ENCODE measurements at places on chromosomes 2 and 18.

DNA sequence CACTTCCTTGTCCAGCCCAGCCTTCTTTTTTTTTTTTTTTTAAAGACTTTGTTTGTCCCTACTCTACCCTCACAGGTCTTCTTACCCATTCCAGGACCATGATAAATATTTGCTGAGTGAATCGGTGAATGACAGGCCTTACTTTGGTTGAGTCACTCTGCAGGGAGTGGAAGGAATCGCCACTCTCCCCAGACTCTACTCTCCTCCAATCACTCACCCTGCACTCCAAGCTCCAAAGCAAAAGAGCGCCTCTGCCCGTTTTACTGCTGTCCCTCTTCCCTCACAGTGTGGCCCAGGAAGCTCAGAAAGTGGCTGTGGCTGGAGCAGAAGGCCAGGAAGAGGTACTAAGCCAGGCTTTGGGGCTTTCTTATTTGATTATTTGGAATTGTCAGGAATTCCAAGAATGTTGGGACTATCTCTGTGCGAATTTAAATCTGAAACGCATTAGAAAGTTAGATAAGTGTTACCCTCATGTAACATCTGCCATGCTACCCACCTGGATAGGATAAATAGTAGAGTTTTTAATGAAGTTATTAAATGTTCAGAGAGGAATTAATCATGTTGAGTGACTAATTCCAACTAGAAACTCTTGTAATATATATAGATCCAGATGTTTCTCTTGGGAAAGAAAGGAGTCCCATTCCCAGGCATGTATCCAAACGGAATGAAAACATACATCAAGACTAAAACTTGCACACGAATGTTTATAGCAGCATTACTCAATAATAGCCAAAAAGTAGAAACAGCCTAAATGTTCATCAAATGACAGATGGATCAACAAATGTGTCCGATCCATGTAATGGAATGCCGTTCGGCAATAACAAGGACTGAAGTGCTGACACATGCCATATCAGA, 43.0 kb upstream of the CHMP1B start:
- DNase-seq = no peak

DNA sequence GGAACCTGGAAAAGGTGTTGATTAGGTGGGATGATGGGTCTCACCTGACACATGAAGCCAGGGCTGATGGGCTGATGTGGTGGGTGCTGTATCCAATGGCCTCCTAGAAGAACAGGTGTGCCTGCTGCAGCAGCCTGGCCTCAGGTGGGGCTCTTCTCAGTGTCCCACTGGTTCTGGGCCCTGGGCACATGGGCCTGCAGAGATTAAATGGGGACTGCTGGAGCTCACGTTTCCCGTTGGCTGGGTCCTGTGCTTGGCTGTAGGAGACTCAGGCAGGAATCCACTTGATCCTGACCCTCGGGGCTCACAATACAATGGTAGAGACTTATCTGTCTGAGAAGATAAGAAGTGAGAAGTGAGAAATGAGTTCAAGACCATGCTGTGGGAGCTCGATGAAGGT, 170.9 kb downstream of the KCNS3 start:
- no peak for DNase-seq

GRCh38 chr2:41728788-41729338, 319.0 kb upstream of the PKDCC start:
- no peak for DNase-seq

GRCh38 chr2:97907369-97908100, 88.2 kb downstream of the TMEM131 start:
- no peak for DNase-seq

- DNase-seq = no peak
Observed at GRCh38 chr2:133768658-133769435, 200.6 kb upstream of the NCKAP5 start.

DNA sequence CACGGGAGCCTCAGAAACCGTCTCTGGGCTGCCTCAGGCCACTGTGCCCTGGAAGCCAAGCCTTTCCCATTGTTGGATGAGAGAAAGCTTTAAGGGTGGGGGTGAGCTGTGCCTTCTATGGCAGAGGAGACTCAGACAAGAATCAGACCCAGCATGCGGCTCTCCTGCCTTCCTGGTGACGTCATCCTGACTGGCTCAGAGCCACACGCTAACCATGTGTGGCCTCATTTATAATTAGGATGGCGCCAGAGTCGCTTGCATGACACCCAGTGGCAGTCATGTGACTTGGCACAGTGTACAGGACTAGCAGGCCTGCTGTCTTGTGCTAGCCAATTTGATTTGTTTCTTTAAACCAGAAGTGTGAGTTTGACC, 99.1 kb downstream of the SH3BP4 start:
- DNase-seq = no peak

Measured in activated naive CD4-positive, alpha-beta T cell treated with anti-CD3 and anti-CD28 coated beads, Interleukin-2, amount 50 U/mL, for 72 hours (primary cell).